Calu3 (cell line): ENCODE measurements at places on chromosomes 12 and 14. TPM values are rescaled to one million over a fixed set of nuclear protein-coding genes. Genes with fewer than 3 reads are reported as not detected.

The DNAI7 gene
- total RNA-seq: 0.33 and 0.47 TPM in 2 replicates

- H3K4me1 ChIP-seq: peaks cover 31% of the 10 kb centered on the region
- H3K36me3 ChIP-seq: no peaks in the 10 kb centered on the region
- no peaks in the 10 kb centered on the region for H3K27me3 ChIP-seq
- no peak for DNase-seq
- H3K4me3 ChIP-seq: no peak overlapping the region
Measured at GRCh38 chr14:30985796-30986195, 39.7 kb upstream of the AP4S1 start.

GRCh38 chr14:63182968-63183367 is 21.3 kb upstream of the RHOJ start:
- peaks cover 5% of the 10 kb centered on the region for H3K4me1 ChIP-seq
- no peak for DNase-seq

DNA sequence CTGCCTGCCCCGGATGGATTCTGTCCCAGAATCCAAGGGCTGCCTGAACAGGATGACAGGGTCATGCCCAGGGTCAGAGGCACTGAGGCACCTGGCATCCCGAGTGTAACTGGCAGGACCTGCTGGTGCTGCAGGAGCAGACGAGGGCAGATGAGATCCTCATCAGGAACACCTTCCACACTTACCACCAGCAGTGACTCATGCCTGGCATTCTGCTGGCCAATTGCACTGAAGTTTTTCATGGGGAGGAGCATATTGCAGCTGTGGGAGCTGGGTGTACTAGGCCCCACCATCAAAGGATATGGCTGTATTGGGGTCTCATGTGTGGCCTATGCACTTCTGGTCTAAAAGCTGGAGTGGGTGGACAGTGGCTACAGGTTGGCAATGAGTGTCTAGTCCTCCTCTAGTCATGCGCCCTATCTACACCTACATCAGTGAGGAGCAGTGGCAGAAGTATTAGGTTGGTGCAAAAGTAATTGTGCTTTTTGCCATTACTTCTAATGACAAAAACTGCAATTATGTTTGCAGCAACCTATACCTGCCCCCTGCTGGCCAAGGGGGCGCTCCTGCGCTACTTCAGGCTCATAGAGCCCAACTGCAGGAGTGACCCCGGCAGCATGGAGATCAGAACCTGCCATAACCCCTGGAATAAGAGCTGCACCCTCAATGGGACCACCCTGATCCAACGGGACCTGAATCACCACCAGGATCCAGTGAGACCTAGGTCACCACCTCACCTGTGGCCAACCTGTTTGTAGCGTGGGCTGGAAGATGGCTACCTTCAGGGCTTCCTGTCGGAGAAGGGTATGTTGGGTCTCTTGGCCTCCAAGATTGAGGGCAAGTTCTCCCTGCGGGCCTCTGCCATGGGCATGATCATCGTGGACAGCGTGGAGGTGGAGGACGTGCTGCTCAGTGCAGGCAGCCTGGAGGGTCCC is 8.0 kb upstream of the C12orf42 start:
- H3K27ac ChIP-seq: no peak overlapping the region
- H3K36me3 ChIP-seq: no peaks in the 10 kb centered on the region
- no peaks in the 10 kb centered on the region for H3K4me1 ChIP-seq
- H3K27me3 ChIP-seq: peaks cover 18% of the 10 kb centered on the region

DNA sequence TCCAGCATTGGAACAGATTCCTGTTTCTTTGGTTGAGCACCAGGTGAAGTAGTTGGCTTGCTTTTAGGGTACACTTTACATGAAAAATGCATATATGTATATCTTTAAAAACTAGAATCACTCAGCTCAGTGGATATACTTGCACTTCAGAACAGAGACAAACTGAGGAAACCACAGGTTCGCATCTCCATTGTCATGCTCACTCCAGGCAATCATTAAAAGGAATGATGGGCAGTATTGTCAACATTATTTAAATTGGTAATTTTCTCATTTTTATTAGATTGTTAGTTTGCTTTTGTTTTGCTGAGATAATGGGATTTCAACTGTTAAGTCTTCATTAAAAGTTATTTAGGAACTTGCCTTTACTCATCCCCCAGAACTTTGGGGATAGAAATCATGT is 71.0 kb upstream of the NELL2 start:
- no peaks in the 10 kb centered on the region for H3K36me3 ChIP-seq
- H3K27me3 ChIP-seq: no peaks in the 10 kb centered on the region
- no peak overlapping the region for H3K4me3 ChIP-seq
- H3K27ac ChIP-seq: no peak overlapping the region
- DNase-seq: no peak

DNA sequence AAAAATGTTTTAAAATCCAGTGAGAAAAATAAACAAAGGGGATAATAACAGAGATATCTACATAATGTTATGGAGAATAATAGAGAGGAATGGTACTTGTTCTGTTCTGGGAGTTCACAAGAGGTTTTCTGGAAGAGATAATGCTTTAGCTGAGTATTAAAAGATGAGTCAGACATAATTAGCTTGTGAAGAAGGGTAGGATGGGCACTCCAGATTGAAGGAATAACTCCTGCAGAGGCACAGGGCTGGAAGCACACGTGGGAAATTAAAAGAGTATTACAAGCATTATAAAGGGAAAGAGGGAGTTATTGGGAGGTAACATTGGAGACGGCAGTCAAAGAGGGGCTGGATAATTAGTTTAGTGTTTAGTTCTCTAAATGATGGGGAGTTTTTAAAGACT is 124.9 kb upstream of the BTG1 start:
- H3K27me3 ChIP-seq: no peaks in the 10 kb centered on the region
- peaks cover 5% of the 10 kb centered on the region for H3K4me1 ChIP-seq
- no peaks in the 10 kb centered on the region for H3K36me3 ChIP-seq
- no peak overlapping the region for H3K27ac ChIP-seq

DNA sequence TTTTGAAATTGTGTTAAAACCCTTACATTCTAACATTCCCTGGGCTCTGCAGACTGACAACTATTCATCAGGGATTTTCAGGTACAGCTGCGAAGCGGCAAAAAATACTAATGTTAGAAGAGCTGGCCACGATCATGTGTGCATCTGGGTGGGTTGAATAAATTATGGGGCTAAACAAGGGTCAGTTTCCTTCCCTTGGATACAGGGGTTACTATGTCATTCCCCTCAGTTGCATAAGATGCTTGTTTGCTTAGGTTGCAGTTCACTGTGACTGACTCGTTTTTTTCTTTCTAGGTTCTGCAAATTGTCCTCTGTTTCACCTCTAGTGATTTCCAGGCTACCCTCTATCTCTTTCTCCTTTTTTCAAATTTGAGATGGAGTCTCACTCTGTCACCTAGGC is 58.1 kb upstream of the GRIP1 start:
- DNase-seq: no peak
- H3K4me1 ChIP-seq: peaks cover 23% of the 10 kb centered on the region
- H3K4me3 ChIP-seq: no peak overlapping the region
- H3K27me3 ChIP-seq: no peaks in the 10 kb centered on the region

GRCh38 chr14:60189923-60190840 is 25.0 kb upstream of the DHRS7 start:
- no peak for DNase-seq
- no peak overlapping the region for H3K4me3 ChIP-seq
- H3K27ac ChIP-seq: no peak overlapping the region
- H3K4me1 ChIP-seq: no peaks in the 10 kb centered on the region
- H3K27me3 ChIP-seq: no peaks in the 10 kb centered on the region

GRCh38 chr12:12714276-12715021 is 2.7 kb upstream of the CDKN1B start:
- peaks cover 40% of the 10 kb centered on the region for H3K4me1 ChIP-seq
- H3K4me3 ChIP-seq: peak overlapping the region; percentile 94
- H3K27me3 ChIP-seq: no peaks in the 10 kb centered on the region
- peak; percentile 30 for DNase-seq
- H3K27ac ChIP-seq: peak overlapping the region; percentile 80

GRCh38 chr14:47332939-47333338 is 342.5 kb downstream of the MDGA2 start:
- H3K4me1 ChIP-seq: no peaks in the 10 kb centered on the region
- no peaks in the 10 kb centered on the region for H3K27me3 ChIP-seq
- H3K27ac ChIP-seq: no peak overlapping the region
- no peaks in the 10 kb centered on the region for H3K36me3 ChIP-seq
- DNase-seq: no peak
